GM23248 (cell line): ENCODE measurements at places on chromosomes 12 and 14. TPM values are rescaled to one million over a fixed set of nuclear protein-coding genes. Genes with fewer than 3 reads are reported as not detected.

GRCh38 chr12:24364921-24365320 is 415.5 kb upstream of the SOX5 start:
- H3K27me3 ChIP-seq: no peaks in the 10 kb centered on the region
- no peak for DNase-seq
- H3K4me1 ChIP-seq: no peaks in the 10 kb centered on the region

- no peak overlapping the region for H3K4me3 ChIP-seq
- H3K27ac ChIP-seq: no peak overlapping the region
- H3K4me1 ChIP-seq: peaks cover 4% of the 10 kb centered on the region; the same call in 1 of the 2 replicates
Observed at GRCh38 chr14:65620195-65620594, 207.7 kb downstream of the FUT8 start.

The TAMALIN gene
- polyA plus RNA-seq: not detected in 2 replicates

DNA sequence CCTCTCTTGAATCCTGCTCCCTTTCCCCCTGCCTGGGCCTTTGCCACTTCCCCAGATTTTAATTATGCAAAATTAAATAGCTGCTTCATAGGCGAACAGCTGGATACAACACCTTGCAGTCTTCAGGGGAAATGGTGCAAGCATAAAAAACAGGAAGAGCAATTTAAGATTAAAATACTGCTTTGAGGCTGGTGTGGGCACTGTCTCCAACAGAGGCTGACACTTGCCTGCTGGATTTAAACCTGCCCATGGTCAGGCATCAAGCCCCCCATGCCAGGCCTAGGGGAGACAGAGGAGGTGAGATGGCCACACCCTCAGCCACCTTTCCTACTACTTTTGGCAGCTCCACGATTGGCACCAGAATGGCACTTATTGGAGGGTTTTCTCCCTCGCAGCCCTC is 110.1 kb upstream of the DIO3 start:
- DNase-seq: no peak
- H3K27ac ChIP-seq: no peak overlapping the region
- H3K4me1 ChIP-seq: no peaks in the 10 kb centered on the region
- H3K36me3 ChIP-seq: no peaks in the 10 kb centered on the region

GRCh38 chr12:27015730-27016076 is 1.5 kb upstream of the TM7SF3 start:
- no peaks in the 10 kb centered on the region for H3K27me3 ChIP-seq
- DNase-seq: peak; percentile 69
- peak overlapping the region; percentile 46; the same call in 1 of the 2 replicates for H3K4me3 ChIP-seq
- H3K27ac ChIP-seq: no peak overlapping the region
- peaks cover 10% of the 10 kb centered on the region for H3K4me1 ChIP-seq

GRCh38 chr12:76060111-76060510 is 24.4 kb downstream of the NAP1L1 start:
- H3K27ac ChIP-seq: no peak overlapping the region
- H3K4me3 ChIP-seq: no peak overlapping the region

DNA sequence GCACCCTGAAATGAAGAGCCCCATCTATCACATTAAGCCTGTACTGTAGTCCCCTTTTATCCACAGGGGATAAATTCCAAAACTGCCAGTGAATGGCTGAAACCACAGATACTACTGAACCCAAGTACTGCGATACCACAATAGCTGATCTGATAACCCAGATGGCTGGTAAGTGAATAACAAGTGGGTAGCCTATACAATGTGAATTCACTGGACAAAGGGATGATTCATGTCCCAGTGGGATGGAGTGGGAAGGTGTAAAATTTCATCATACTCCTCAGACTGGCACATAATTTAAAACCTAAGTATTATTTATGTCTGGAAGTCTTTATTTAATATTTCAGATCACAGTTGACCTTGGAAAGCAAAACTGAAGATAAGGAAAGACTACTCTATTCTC is 201.3 kb downstream of the GPHN start:
- DNase-seq: peak; percentile 51
- H3K4me3 ChIP-seq: no peak overlapping the region
- H3K36me3 ChIP-seq: no peaks in the 10 kb centered on the region
- no peak overlapping the region for H3K27ac ChIP-seq

GRCh38 chr12:127558361-127558760 is 708.6 kb upstream of the TMEM132C start:
- H3K27me3 ChIP-seq: no peaks in the 10 kb centered on the region
- peaks cover 24% of the 10 kb centered on the region for H3K4me1 ChIP-seq
- H3K4me3 ChIP-seq: no peak overlapping the region
- DNase-seq: no peak
- no peak overlapping the region for H3K27ac ChIP-seq

The KCNH5 gene
- not detected in 2 replicates for polyA plus RNA-seq

The TMEM119 gene
- 55.5 and 58.1 TPM in 2 replicates for polyA plus RNA-seq

DNA sequence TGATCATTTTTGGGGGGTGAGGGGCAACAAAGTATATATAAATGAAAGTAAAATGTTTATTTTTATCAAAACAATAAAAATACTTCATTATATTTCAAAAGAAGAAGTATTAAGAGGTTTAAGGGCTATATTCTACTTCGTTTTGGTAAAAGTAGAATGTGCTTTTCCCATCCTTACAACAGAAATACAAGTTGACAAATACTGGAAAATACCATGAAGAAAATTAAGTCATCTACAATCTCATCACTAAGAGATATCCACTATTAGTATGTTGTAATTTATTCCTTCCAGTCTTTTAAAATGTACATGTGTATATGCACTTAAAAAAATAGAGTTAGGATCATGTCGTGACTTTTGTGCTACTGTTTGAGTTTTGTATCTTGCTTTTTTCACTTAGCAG is 92.8 kb downstream of the PCNX1 start:
- H3K4me3 ChIP-seq: no peak overlapping the region
- H3K4me1 ChIP-seq: peaks cover 13% of the 10 kb centered on the region
- no peak for DNase-seq
- H3K27ac ChIP-seq: no peak overlapping the region
- H3K36me3 ChIP-seq: peaks cover 14% of the 10 kb centered on the region
- no peaks in the 10 kb centered on the region for H3K27me3 ChIP-seq

DNA sequence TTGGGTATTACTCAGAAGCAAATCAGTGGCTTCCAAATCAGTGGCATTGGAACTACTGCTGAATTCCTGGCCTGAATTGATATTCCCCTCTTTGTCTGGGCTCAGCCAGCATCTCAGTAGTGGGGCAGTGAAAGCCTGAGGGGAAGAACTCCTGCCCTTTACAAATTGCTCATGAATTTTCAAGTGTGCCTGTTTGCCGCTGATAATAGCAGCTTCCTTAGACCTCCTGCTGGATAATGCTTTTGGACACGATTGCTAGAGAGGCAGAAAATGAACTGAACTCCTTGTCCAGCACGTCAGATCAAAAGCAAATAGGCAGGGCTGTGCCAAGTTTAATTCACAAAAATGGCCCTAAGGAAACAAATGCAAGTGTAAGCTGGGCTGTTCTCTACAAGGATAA is 91.3 kb upstream of the GZMB start:
- H3K4me1 ChIP-seq: no peaks in the 10 kb centered on the region
- H3K4me3 ChIP-seq: no peak overlapping the region
- H3K36me3 ChIP-seq: no peaks in the 10 kb centered on the region
- DNase-seq: no peak

- H3K27me3 ChIP-seq: no peaks in the 10 kb centered on the region
- no peaks in the 10 kb centered on the region for H3K4me1 ChIP-seq
- no peak overlapping the region for H3K4me3 ChIP-seq
- no peak for DNase-seq
Observed at GRCh38 chr12:31311634-31312258, 14.2 kb downstream of the SINHCAF start.

The RTL1 gene
- 0.19 and 0.36 TPM in 2 replicates for polyA plus RNA-seq

The STK38L gene
- polyA plus RNA-seq: 16.0 and 19.9 TPM in 2 replicates

DNA sequence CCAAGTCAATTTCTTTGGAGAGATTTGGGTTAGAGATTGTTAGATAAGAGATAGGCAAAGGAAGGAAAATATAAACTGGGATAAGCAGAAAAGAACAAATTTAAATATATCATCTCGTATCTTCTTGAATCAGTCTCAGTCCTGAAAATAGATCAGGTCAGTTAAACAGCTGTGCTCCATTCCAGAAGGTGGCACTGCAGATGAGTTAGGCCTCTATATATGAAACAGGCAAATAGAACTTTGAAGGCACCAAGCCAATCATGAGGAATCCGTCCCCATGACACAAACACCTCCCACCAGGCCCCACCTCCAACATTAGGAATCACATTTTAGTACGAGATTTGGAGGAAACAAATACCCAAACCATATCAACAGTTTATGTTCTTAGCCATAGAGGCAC is 605.5 kb upstream of the USP15 start:
- H3K4me1 ChIP-seq: no peaks in the 10 kb centered on the region
- no peaks in the 10 kb centered on the region for H3K27me3 ChIP-seq
- no peak overlapping the region for H3K4me3 ChIP-seq
- DNase-seq: peak; percentile 34

- H3K27me3 ChIP-seq: no peaks in the 10 kb centered on the region
- peak overlapping the region; percentile 80 for H3K4me3 ChIP-seq
- H3K27ac ChIP-seq: peak overlapping the region; percentile 100
- peaks cover 48% of the 10 kb centered on the region for H3K36me3 ChIP-seq
- peaks cover 20% of the 10 kb centered on the region for H3K4me1 ChIP-seq
Observed at GRCh38 chr14:68791078-68791901, 1.6 kb downstream of the ZFP36L1 start.

GRCh38 chr12:93297536-93297935 is 80.2 kb upstream of the NUDT4 start:
- peaks cover 4% of the 10 kb centered on the region for H3K4me1 ChIP-seq
- H3K27me3 ChIP-seq: no peaks in the 10 kb centered on the region
- H3K36me3 ChIP-seq: no peaks in the 10 kb centered on the region
- H3K27ac ChIP-seq: no peak overlapping the region
- DNase-seq: no peak

The PUS1 gene
- 13.0 and 14.0 TPM in 2 replicates for polyA plus RNA-seq

- no peaks in the 10 kb centered on the region for H3K36me3 ChIP-seq
- H3K27me3 ChIP-seq: no peaks in the 10 kb centered on the region
- DNase-seq: peak; percentile 67
- peaks cover 8% of the 10 kb centered on the region for H3K4me1 ChIP-seq
Observed at GRCh38 chr12:43241986-43242385, 310.0 kb downstream of the ADAMTS20 start.

DNA sequence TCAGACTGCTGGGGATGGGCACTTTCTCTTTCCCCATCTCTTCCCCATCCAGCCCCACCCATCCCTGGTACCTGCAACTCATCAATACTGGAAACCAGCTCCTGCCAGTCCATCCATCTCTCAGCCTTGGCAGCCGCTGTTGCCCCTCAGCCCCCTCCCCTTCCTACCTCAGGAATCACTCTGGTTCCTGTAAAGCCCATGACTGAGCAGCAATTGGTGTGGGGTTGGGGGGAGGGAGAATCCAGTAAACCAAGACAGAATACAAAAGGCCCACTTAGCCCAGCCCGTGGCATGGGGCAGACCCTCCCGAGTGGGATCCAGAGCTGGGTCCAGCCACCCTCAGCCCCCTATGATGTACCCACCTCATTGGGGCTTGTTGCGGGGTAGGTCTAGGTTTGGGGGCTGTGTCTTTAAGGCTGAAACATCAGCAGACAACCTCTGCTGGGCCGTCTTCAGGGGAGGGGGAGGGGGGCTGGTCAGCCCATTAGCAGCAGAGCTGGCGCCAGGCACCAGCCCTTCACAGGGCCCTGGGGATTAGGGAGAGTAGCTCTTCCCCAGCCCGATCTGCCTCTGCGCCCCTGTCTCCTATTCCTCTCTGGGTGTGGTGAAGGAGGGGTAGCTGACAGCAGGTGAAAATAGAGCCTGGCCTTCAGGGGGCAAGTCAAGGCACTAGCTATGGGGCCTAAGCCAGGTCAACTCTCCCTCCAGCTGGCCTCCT is 702 bp upstream of the PRPH start:
- DNase-seq: no peak
- peaks cover 43% of the 10 kb centered on the region for H3K27me3 ChIP-seq
- no peak overlapping the region for H3K27ac ChIP-seq
- no peak overlapping the region for H3K4me3 ChIP-seq
- no peaks in the 10 kb centered on the region for H3K36me3 ChIP-seq
- no peaks in the 10 kb centered on the region; the same call in 1 of the 2 replicates for H3K4me1 ChIP-seq

The PLEKHG7 gene
- not detected in 2 replicates for polyA plus RNA-seq

- H3K27ac ChIP-seq: 0 out of 2 replicates have a peak overlapping the region, but pooled peaks have one; percentile 13
- H3K4me1 ChIP-seq: peaks cover 4% of the 10 kb centered on the region; the same call in 1 of the 2 replicates
- H3K4me3 ChIP-seq: no peak overlapping the region
- H3K36me3 ChIP-seq: no peaks in the 10 kb centered on the region
- H3K27me3 ChIP-seq: no peaks in the 10 kb centered on the region
- DNase-seq: peak; percentile 76
Observed at GRCh38 chr14:52307905-52308304, 6.2 kb upstream of the PTGER2 start.

DNA sequence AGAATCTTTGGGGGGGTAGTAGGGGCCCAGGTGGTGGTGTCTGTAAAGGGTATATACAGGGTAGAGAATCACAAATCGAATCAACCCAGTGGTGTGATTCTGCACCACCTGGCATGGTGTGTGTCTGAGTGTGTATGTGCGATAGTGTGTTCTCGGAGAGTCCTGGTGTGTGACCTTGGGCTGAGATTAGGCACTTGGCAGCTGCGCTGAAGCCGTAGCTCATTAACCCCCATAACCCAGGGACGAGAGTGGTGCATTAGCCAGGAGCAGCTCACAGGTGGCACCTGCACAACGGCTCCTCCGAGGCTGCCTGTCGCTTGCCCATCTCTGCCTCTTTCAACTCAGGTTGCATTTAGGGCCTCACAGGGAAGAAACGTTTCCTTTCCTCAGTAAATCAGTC is 15.6 kb upstream of the TESC start:
- H3K27ac ChIP-seq: no peak overlapping the region
- no peak for DNase-seq
- no peaks in the 10 kb centered on the region for H3K4me1 ChIP-seq

GRCh38 chr12:1273051-1273450 is 282.0 kb downstream of the ERC1 start:
- no peaks in the 10 kb centered on the region for H3K27me3 ChIP-seq
- peaks cover 7% of the 10 kb centered on the region; the same call in 1 of the 2 replicates for H3K4me1 ChIP-seq
- H3K27ac ChIP-seq: no peak overlapping the region
- H3K36me3 ChIP-seq: no peaks in the 10 kb centered on the region

DNA sequence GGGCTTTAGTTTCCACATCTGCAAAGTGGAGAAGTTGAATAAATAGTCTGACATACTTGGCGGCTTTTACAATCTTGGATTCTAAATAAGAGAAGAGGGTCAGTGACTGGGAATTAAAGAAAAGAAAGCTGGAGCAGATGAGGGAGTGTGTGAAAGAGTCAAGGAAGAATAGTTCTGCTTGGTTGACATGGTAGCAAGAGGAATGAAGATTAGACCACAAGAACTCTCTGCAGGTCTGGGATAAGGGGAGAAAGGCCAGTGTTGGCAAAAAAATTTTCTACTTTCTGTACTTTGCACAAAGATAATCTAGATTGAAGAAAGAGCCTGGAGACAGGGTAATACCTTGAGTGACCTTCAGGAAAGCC is 5.9 kb downstream of the ITGB7 start:
- no peaks in the 10 kb centered on the region for H3K27me3 ChIP-seq
- H3K4me3 ChIP-seq: no peak overlapping the region
- H3K4me1 ChIP-seq: peaks cover 8% of the 10 kb centered on the region
- H3K36me3 ChIP-seq: no peaks in the 10 kb centered on the region
- no peak overlapping the region for H3K27ac ChIP-seq

The STYK1 gene
- polyA plus RNA-seq: 0.89 and 0.93 TPM in 2 replicates

The OTX2 gene
- polyA plus RNA-seq: not detected in 2 replicates

GRCh38 chr12:95240556-95240955 is 22.9 kb downstream of the VEZT start:
- no peaks in the 10 kb centered on the region for H3K36me3 ChIP-seq
- H3K4me3 ChIP-seq: no peak overlapping the region
- DNase-seq: no peak
- no peaks in the 10 kb centered on the region for H3K27me3 ChIP-seq
- H3K4me1 ChIP-seq: peaks cover under 1% of the 10 kb centered on the region; the same call in 1 of the 2 replicates
